Activated CD8-positive, alpha-beta memory T cell treated with anti-CD3 and anti-CD28 coated beads, Interleukin-2, amount 10 ng/mL, durations not matched to agents 7 days and 5 days (primary cell): ENCODE measurements at places on chromosomes 1 and 21. TPM values are rescaled to one million over a fixed set of nuclear protein-coding genes. Genes with fewer than 3 reads are reported as not detected.

MATN1 gene
- 0.32 TPM for total RNA-seq

GRCh38 chr21:16978309-16978895 is 534.4 kb upstream of the CXADR start:
- no peaks in the 10 kb centered on the region for H3K36me3 ChIP-seq
- no peaks in the 10 kb centered on the region for H3K4me1 ChIP-seq
- no peak for DNase-seq
- H3K27ac ChIP-seq, result no peak overlapping the region
- H3K4me3 ChIP-seq, result no peak overlapping the region

- H3K36me3 ChIP-seq, result peaks cover 26% of the 10 kb centered on the region
- no peak for DNase-seq
- no peak overlapping the region for H3K4me3 ChIP-seq
- H3K27me3 ChIP-seq, result no peaks in the 10 kb centered on the region
- H3K27ac ChIP-seq, result peak overlapping the region; percentile 88
- peaks cover 56% of the 10 kb centered on the region for H3K4me1 ChIP-seq
Observed at GRCh38 chr1:12433323-12434053, 184.5 kb downstream of the DHRS3 start.

- peaks cover 64% of the 10 kb centered on the region for H3K4me1 ChIP-seq
- H3K27me3 ChIP-seq, result no peaks in the 10 kb centered on the region
- no peak for DNase-seq
- no peak overlapping the region for H3K27ac ChIP-seq
- H3K36me3 ChIP-seq, result peaks cover 1% of the 10 kb centered on the region
Observed at GRCh38 chr1:234967121-234967520, 161.5 kb downstream of the TOMM20 start.

TCHH gene
- total RNA-seq, result 0.12 TPM

DNA sequence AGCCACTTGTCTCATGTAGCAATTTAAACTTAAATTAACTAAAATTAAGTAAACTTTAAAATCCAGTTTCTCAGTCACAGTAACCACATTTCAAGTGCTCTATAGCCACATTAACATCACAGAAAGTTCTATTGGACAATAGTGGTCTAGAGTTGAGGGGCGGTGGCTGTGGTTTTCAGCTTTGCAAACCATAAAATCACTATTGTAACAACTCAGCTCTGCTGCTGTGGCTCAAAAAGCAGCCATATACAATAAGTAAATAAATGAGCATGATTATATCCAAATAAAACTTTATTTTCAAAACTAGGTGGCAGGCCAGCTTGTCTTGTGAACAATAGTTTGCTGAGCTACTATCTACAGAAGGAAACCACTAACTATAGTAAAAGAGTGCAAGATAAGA is 43.4 kb upstream of the C1orf53 start:
- no peak for DNase-seq
- H3K36me3 ChIP-seq, result peaks cover 3% of the 10 kb centered on the region
- no peak overlapping the region for H3K4me3 ChIP-seq
- H3K4me1 ChIP-seq, result no peaks in the 10 kb centered on the region
- H3K27ac ChIP-seq, result no peak overlapping the region

LDLRAD1 gene
- not detected for total RNA-seq

TNFRSF1B gene
- 370 TPM for total RNA-seq

DNA sequence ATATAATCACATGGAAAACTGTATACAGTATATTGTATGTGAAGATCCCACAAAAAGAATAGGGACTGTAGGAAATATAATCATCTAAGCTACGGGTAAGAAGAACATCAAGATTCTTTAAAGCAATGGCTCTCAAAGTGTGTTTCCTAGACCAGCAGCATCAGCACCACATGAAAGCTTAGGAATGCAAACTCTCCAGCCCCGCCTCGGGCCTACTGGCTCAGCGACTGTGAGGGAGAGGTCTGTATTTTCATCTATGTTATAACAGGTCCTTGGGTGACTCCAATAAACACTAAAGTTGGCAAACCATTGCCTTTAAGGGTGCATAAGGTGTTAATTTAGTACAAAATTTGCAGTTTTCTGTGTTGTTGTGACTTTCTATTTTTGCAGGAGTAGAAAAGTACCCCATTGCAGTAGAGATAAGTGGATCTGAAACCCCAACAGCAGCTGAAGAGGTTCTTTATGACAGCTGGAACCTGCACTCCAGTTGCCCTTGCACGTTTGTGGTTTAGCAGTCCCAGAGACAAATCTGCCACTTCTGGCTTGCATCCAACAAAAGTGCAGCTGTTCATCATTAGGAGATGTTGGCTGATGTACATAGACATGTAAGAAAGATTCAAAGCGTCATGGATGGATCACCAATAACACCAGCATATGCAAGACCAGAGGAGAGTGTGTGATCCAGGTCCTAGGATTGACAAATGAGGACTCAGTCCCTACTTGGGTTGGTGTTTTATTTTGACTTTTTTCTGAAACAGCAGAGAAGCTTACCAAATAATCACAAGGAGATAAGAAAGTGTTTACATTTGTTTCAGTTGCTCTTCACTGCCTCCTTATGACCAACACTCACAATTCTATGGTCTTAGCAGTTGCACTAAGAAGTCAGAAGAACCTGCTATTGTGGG is 15.9 kb upstream of the IFNAR1 start:
- no peaks in the 10 kb centered on the region for H3K4me1 ChIP-seq
- H3K4me3 ChIP-seq, result no peak overlapping the region
- DNase-seq, result no peak
- peaks cover 8% of the 10 kb centered on the region for H3K36me3 ChIP-seq
- no peak overlapping the region for H3K27ac ChIP-seq

GRCh38 chr1:204873176-204873575 is 2.5 kb downstream of the NFASC start:
- H3K36me3 ChIP-seq, result no peaks in the 10 kb centered on the region
- no peak overlapping the region for H3K4me3 ChIP-seq
- no peak overlapping the region for H3K27ac ChIP-seq

DNA sequence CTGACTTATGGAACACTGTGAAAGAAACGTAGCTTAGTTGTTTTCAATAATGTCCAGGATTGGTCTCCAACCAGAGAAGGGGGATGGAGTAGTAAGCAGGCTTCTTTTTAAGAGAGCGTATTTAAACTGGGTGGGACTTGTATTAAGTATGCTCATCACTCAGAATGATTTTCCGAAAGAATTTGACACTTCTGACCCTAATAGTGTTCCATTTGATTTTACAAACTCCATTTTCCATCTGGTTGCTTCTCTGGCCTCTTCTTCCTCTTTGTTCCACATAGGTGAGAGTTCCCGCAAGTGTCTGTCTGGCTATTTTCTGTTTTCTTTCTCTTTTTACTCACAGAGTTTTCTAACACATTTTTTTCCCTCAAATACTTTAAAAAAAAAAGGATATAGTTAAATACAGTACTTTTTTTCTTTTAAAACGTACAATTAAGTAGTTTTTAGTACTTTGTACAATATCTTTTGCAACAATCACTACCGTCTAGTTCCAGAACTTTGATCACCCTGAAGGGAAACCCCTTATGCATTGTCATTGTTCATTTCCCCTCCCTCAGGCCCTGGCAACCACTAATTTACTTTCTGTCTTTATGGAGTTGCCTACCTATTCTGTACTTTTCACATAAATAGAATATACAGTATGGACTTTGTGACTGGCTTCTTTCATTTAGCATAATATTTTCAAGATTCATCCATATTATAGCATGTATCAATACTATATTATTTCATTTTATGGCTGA is 67.0 kb downstream of the RASAL2 start:
- no peak overlapping the region for H3K4me3 ChIP-seq
- no peaks in the 10 kb centered on the region for H3K36me3 ChIP-seq
- H3K27me3 ChIP-seq, result no peaks in the 10 kb centered on the region
- H3K4me1 ChIP-seq, result no peaks in the 10 kb centered on the region
- H3K27ac ChIP-seq, result no peak overlapping the region

GRCh38 chr1:85357817-85358216 is 81.4 kb upstream of the BCL10 start:
- H3K4me1 ChIP-seq, result no peaks in the 10 kb centered on the region
- no peak overlapping the region for H3K4me3 ChIP-seq
- H3K27ac ChIP-seq, result no peak overlapping the region
- peaks cover 22% of the 10 kb centered on the region for H3K27me3 ChIP-seq
- no peak for DNase-seq
- H3K36me3 ChIP-seq, result no peaks in the 10 kb centered on the region

DNA sequence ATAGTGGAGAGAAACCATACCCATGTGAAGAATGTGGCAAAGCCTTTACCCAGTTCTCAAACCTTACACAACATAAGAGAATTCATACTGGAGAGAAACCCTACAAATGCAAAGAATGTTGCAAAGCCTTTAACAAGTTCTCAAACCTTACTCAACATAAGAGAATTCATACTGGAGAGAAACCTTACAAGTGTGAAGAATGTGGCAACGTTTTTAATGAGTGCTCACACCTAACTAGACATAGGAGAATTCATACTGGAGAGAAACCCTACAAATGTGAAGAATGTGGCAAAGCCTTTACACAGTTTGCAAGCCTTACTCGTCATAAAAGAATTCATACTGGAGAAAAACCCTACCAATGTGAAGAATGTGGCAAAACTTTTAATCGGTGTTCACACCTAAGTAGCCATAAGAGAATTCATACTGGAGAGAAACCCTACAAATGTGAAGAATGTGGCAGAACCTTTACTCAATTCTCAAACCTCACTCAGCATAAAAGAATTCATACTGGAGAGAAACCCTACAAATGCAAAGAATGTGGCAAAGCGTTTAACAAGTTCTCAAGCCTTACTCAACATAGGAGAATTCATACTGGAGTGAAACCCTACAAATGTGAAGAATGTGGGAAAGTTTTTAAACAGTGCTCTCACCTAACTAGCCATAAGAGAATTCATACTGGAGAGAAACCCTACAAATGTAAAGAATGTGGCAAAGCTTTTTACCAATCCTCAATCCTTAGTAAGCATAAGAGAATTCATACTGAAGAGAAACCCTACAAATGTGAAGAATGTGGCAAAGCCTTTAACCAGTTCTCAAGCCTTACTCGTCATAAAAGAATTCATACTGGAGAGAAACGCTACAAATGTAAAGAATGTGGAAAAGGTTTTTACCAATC is 80.0 kb downstream of the JMJD4 start:
- no peak overlapping the region for H3K27ac ChIP-seq
- peaks cover 52% of the 10 kb centered on the region for H3K36me3 ChIP-seq
- no peaks in the 10 kb centered on the region for H3K27me3 ChIP-seq
- H3K4me3 ChIP-seq, result no peak overlapping the region
- no peak for DNase-seq
- no peaks in the 10 kb centered on the region for H3K4me1 ChIP-seq

GRCh38 chr1:31441073-31441472 is 28.1 kb downstream of the SERINC2 start:
- DNase-seq, result peak; percentile 19
- H3K27me3 ChIP-seq, result peaks cover 4% of the 10 kb centered on the region
- H3K27ac ChIP-seq, result no peak overlapping the region
- no peaks in the 10 kb centered on the region for H3K4me1 ChIP-seq

- peaks cover 8% of the 10 kb centered on the region for H3K4me1 ChIP-seq
- H3K4me3 ChIP-seq, result no peak overlapping the region
- H3K27ac ChIP-seq, result no peak overlapping the region
- DNase-seq, result no peak
Observed at GRCh38 chr1:19049128-19049768, 92.8 kb upstream of the IFFO2 start.

PRDX6 gene
- total RNA-seq, result 153 TPM

- no peaks in the 10 kb centered on the region for H3K4me1 ChIP-seq
- peaks cover 26% of the 10 kb centered on the region for H3K27me3 ChIP-seq
- no peak overlapping the region for H3K4me3 ChIP-seq
- H3K27ac ChIP-seq, result no peak overlapping the region
- no peaks in the 10 kb centered on the region for H3K36me3 ChIP-seq
- DNase-seq, result no peak
Observed at GRCh38 chr1:230375780-230376179, 50.4 kb downstream of the PGBD5 start.

GRCh38 chr1:59276439-59276851 is 20.4 kb upstream of the FGGY start:
- no peak overlapping the region for H3K4me3 ChIP-seq
- DNase-seq, result no peak
- H3K27ac ChIP-seq, result no peak overlapping the region
- H3K4me1 ChIP-seq, result peaks cover 21% of the 10 kb centered on the region
- no peaks in the 10 kb centered on the region for H3K36me3 ChIP-seq

DNA sequence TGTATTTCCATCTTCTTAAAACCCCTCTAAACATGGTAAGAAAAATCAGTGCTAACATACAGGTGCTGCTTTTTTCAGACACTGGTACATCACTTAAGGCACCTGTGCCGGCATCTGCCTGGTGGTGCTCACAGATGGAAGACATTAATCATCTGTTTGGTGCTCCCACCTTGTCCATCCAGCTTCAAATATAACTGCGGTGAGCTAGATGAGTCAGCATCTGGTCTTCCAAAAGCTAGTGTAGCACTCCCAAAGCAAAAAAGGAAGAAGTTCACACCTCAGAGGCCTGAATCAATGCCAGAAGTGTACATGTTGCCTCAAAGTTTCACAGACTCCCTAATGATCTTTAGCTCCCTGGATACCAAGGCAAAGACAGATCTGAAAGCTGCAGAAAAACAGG is 44.4 kb downstream of the TM2D1 start:
- H3K36me3 ChIP-seq, result peaks cover 25% of the 10 kb centered on the region
- DNase-seq, result no peak
- no peak overlapping the region for H3K4me3 ChIP-seq
- no peaks in the 10 kb centered on the region for H3K4me1 ChIP-seq

OSCP1 gene
- total RNA-seq, result 1.3 TPM

HSPA6 gene
- total RNA-seq, result 0.47 TPM

KRTAP19-1 gene
- not detected for total RNA-seq

DNA sequence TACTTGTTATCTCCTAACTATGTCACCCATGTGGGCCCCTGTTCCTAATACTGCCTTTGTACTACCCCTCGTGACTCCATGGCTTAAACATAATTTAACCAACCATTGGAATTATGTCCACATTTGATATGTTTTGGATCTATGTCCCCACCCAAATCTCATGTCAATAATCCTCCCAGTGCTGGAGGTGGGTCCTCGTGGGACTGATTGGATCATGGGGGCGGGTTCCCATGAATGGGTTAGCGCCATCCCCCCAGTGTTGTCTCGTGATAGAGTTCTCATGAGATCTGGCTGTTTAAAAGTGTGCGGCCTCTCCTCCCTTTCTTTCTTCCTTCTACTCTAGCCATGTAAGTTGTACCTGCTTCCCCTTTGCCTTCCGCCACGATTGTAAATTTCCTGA is 9.8 kb downstream of the CBR1 start:
- H3K27me3 ChIP-seq, result no peaks in the 10 kb centered on the region
- DNase-seq, result no peak
- H3K4me1 ChIP-seq, result peaks cover 38% of the 10 kb centered on the region
- H3K27ac ChIP-seq, result peak overlapping the region; percentile 86
- peak overlapping the region; percentile 64 for H3K4me3 ChIP-seq

DNA sequence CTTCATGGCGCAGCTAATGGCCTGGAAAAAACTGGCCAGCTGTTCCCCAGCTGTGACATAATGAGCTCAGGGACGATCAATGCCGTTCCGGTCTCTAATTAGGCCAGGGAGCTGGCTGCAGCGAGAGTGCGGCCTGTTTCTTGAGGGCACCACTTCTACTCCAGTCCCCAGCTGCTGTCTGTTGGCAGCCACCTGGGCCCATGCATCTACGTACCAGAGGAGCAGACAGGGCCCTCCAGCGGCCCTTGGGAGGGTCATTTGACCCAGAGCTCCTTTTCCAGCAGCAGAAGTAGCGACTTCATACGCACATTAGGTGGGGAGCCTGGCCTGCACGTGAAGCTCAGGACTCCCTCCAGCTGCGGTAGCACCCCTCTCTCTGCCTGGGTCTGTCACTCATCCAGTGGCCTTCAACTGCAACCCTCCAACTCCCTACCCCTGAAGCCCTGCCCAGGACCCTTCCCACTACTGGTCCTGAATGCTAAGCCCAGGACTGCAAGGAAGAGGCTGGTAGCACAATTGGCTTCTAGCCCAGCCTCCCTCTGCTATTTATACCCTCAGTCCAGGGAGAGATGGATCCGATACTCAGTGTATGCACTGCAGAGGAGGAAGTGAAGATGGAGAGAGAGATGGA is 9.1 kb upstream of the GPR61 start:
- H3K27me3 ChIP-seq, result no peaks in the 10 kb centered on the region
- no peaks in the 10 kb centered on the region for H3K36me3 ChIP-seq
- DNase-seq, result peak; percentile 33
- peak overlapping the region; percentile 52 for H3K27ac ChIP-seq
